T follicular helper cell (primary cell): ENCODE measurements at places on chromosomes 2 and 18.

DNA sequence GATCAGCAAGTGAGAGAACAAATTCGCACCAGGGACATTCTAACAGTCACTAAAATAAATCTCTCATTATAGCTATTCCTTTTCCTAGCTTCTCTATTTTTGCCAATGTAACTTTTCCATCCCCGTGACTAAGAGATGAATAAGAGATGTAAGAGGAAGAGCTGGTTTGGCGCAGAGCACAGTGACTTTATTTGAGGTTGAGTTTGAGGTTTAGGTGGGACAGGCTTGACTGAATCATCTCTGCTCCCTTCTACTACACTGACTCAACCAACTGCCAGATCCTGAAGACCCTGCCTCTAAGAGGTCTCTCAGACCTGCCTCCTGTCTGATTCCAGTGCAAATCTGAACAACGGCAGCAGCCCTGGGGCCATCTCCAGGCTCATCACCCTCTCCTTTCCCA lies 28.0 kb downstream of the RFX8 start:
- no peak for DNase-seq

GRCh38 chr2:165237056-165237455 lies 2.2 kb upstream of the SCN2A start:
- no peak for DNase-seq

- DNase-seq = no peak
Measured at GRCh38 chr2:53130441-53130943, 637.1 kb upstream of the CHAC2 start.

- DNase-seq = no peak
Measured at GRCh38 chr2:194464964-194465638, 1191.9 kb upstream of the SLC39A10 start.

GRCh38 chr2:12176623-12177454 lies 430.4 kb downstream of the LPIN1 start:
- no peak for DNase-seq

DNA sequence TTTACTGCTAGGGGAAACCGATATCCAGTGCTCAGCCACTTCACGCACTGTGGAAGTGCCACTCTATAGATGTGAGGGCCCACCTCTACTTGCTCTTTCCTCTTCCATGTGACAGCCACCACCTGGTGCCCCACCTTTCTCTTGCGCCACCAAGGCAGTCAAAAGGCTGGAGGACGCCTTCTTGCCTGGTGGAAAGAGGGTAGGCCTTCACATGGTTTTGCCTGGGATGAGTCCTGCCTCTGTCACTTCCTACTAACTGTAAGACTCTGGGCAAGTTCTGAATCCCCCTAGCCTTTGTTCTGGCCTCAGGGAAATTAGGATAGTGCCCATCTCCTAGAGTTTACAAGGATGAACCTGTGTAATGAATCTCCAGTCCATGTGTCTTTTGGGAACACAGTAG lies 66.1 kb upstream of the ODC1 start:
- DNase-seq = no peak

DNA sequence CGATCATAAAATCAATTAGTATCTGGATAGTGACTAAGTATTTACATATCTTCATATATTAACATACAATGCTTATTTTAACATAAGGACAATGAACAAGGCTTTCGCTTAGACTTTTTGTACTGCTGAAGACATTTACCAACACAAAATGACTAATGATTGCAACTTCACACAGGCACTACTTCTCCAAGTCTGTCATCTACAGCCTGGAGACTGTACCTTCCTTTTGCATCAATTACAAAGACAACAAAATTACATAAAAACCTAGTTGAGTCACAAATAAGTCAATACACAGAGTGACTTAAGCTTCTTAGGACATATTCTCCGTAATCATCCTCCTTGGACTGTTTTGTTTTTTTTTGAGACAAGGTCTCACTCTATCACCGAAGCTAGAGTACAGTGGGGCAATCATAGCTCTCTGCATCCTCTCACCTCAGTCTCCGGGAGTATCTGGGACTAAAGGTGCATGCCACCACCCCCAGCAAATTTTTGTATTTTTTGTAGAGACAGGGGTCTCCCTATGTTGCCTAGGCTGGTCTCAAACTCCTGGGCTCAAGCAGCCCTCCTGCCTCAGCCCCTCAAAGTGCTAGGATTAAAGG lies 15.9 kb downstream of the PUM2 start:
- DNase-seq = no peak

DNA sequence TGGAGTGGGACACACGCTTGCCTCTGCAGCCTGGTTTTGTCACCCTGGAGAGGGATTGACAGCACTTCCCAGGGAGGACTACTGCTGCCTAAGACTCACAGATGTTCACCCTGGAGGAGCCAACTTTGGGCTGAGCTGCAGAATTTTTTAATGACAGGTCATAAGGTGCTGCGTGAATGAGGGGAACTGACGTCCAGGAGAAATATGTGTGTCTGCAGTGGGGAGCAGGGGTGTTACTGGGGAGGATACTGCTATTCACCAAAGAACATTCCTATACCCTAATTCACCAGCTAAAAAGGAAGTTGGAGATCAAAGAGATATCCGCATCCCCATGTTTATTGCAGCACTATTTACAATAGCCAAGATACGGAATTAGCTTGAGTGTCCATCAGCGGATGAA lies 144.4 kb downstream of the MGAT5 start:
- DNase-seq = no peak

GRCh38 chr2:42171396-42171980 lies 2.3 kb downstream of the EML4 start:
- DNase-seq = no peak
